ENCODE measurements at places on chromosomes 3 and 15.

- no peak for DNase-seq
Observed at GRCh38 chr3:88167704-88168103, 17.9 kb downstream of the C3orf38 start.

DNA sequence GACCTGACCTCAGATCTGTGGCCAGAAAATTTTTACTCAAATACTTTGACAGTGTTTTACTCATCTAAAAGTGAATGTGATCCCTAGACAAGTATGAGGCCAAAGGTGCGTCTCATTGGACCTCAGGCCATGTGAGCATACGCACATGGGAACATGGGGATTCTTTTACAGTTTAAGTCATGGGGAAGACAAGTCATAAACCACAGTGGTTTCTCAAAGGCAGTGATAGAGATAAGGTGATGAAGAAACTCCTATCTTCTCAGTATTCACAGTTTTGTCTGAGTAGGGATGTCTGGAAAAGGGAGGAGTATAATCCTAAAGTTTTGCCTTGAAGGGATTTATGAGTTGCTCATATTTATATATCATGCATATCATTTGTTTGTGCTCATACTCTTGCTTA, 173.8 kb downstream of the FNDC3B start:
- no peak for DNase-seq

- no peak for DNase-seq
Observed at GRCh38 chr15:38461066-38461833, 7.3 kb downstream of the FAM98B start.

DNA sequence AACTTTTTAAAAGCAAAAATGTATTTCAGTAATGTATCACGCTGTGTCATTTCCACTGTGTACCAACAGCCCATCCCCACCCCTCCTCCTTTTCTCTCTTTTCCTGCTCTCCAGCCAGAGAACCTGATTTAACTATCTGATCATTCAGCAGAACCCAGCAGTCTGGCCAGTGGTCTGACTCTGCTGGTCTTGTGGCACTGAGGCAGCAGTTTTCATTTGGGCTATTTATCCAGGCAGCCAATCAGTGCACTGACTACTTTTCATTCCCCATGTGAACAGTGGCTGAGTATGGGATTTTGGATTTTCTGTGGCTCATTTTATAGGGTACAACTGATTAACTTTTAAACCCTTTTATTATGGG, 56.3 kb downstream of the GPR171 start:
- DNase-seq: no peak

DNA sequence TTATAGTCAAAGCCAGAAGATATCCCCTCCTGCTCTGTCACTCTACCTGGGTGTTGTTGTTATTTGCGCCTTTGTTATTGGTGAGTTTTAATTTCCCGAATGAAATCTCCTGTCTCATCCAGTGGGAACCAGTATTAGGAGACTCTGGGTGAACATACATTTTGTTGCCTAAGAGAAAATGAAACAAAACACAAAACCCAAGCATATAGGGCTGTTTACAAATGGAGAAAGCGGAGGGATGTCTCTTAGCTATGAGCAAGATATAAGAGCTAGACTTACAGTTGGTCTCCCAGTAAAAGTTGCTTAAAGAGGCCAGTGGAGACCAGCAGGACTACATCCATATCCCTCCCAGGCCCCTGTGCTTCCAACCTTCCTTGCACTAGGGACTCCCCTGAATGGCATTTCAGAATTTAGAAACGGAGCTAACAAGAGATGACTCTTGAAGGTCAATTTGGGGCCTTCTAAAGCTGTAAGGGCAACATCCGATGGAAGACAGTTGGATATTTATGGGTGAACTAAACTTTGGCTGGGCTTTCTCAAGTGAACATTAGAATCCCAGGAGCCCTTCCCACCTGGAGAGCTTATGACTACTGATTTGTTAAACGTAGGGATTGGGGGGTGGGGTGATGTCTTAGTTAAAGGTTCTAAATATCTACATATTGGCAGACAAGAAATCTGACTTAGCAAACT, 2.7 kb downstream of the EOMES start:
- DNase-seq: no peak

GRCh38 chr3:136819392-136819730, 435 bp downstream of the SLC35G2 start:
- no peak for DNase-seq

DNA sequence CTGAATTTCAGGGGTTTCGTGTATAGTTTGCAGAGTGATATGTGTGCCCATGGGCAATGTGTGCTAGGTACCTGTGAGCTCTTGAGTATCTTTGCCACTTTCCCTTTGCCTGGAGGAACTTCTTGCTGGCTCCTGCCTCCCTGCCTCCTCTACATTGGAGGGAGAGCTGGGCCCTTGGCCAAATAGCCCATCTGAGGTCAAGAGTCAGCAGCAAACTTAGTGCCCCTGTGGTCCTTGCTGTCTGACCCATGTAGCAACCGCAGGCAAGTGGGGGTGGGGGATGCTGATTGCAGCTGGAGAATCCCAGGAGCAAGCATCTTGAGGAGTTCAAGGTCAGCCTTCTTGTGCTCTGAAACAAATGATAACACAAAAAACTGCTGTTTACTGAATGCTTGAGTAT, 5.4 kb upstream of the TBC1D21 start:
- no peak for DNase-seq

GRCh38 chr3:10846657-10846975, 30.6 kb downstream of the SLC6A11 start:
- no peak for DNase-seq

DNA sequence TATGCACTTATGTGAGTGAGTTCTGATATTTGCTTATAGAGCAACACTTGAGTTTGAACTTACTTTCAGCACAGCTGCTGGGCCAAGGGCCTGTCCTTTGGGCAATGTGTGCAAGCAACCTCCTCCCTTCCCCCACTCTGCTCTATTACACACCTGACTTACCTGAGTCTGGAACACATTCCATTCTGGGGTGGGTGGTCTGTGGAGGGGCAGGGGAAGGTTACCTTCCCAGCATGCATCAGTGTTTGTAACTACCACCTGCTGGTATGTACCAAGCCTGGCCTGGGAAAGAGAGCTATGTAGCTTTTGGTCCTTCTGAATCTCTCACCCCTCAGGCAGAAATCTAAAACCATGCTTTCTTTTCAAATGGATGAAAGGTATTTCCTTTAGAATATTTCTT, 103.0 kb downstream of the ISL2 start:
- DNase-seq: no peak

GRCh38 chr15:56837273-56837672, 81.2 kb upstream of the TCF12 start:
- no peak for DNase-seq

GRCh38 chr15:101047301-101047781, 128.2 kb downstream of the LRRK1 start:
- no peak for DNase-seq

DNA sequence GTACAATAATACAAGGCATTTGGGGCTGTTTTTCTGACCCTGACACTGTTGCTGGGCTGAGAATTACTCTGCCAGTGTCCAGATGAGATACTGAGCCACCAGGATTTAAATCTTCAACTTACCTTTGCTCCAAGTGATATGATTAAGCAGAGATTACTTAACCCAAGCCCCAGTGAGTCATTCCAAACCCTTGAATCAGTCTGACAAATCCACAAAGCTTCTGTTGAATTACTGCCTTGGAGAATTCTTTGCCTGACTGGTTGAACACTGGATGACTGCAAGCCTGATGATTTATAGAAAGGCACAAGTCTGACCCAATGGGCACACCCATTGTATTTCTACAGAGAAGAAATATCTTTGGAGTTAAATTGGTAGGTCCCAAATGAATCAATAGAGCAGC, 88.2 kb upstream of the TSC22D2 start:
- no peak for DNase-seq

DNA sequence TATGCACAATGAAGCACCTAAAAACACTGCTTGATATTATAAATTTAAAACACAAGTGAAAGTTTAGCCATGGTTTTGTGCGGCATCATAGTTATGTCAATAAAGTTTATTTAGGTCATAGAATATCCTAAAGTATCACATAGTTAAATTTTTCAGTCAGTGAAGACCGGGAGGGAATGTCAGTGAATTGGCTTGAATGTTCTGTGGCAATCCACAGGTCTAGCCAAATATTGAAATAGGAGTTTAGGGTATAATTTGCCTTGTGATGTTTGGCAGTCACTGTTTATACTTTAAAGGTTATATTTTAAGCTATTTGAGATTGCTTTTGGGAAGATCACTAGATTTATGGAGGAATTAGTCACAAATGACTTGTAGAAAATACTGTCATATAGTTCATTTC, 79.7 kb upstream of the FLNB start:
- DNase-seq: no peak

DNA sequence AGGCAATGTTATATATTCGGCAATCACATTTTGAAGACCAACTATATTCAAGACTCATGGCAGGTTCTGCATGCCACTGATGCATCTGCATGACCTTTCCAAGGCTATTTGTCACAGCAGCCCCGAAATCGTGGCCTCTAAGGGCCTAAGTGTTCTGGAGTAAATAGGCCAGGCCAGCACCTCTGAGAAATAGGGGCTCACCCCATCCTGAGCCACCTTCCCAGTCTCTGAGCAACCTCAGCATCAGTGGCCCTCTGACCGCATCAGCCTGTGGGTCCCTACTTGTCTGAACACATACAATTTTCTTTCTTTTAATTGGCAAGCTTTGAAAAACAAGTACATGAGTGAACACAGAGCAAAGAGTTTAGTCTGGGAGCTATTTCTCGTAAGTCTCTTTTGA, 45.9 kb upstream of the THBS1 start:
- no peak for DNase-seq

Measured in amygdala (tissue), 56 donors.